ENCODE measurements at places on chromosomes 4 and X.
A peak's percentile ranks its signal among the peaks of the same experiment; 100 is the strongest.

DNA sequence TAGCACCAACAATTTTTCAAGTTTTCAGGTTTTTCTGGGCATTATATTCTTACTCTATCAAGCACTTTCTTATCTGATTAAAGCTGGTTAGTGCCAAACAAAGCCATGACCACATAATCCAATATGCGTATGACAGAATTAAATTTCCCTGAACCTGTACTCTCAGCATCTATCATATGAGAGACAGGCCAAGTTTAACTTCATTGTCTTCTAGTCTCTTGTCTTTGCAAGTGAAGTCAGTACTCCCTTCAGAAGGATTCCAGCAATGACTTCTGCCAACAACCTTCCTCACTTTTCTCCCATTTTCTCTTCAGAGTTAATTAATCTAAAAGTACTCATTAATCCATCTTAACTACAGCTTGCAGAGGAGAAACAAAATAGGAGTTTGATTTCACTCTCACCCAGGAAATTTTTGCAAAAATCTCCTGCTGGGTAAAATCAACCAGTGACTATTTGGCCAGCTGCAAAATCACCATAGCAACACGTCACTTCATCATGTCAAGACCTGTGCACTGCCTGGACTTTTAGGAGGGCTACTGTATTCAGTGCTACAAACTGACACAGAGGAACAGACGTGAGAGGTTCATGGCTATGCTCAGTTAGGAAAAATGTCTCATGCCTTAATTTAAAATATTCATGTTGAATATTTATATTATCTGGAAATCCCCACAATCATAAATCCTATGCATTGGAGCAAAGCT is 208.4 kb downstream of the ANTXR2 start:
- DNase-seq = no peak

GRCh38 chrX:48025561-48025960 is 18.8 kb downstream of the SPACA5 start:
- peak; percentile 76 for DNase-seq

DNA sequence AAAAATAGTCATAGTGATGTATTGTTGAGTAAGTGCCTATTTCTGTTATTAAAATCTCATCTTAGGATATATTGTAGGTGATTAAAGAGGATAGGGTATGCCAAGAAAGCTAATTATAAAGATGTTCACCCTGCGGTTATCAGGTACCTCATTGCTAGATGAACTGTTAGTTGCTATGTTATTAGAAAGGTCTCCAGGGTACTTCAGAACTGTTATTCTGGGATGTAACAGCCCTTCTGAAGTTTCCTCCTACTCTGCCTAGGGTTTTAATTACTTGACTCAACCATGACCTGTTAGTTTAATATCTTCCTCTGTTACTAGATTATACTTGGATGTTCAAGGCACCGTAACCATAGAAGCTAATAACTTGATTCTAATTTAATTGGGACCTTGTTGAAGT is 15.4 kb downstream of the TMPRSS11E start:
- no peak for DNase-seq

- DNase-seq = no peak
Measured at GRCh38 chrX:107480272-107480671, 30.8 kb downstream of the FRMPD3 start.

- no peak for DNase-seq
Measured at GRCh38 chrX:133250184-133251100, 32.3 kb upstream of the TFDP3 start.

- peak; percentile 53 for DNase-seq
Measured at GRCh38 chr4:154506253-154506652, 14.7 kb upstream of the DCHS2 start.

- peak; percentile 0 for DNase-seq
Measured at GRCh38 chrX:56233682-56234081, 1.5 kb downstream of the KLF8 start.

GRCh38 chrX:40465735-40466551 is 114.8 kb upstream of the ATP6AP2 start:
- no peak for DNase-seq

DNA sequence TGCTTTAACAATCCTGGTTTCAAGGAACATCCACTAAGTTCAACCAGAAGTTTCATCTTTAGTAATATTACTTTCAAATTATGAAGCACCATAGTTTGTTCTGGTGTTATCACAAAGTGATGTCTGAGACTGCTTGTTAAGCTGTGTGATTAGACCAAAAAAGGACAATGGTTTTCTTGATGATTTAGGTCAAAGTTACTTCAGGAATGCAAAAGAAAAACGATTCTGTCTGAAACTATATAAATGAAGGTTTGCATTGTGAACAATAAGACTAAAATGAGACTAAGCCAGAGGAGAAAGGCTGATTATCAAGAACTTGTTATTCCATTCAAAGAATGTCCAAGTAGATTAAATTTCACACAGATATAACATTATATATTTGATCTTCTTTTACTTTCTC is 122.4 kb upstream of the ETNPPL start:
- DNase-seq = peak; percentile 67

- DNase-seq = no peak
Measured at GRCh38 chr4:101762025-101762424, 28.5 kb upstream of the BANK1 start.

GRCh38 chr4:26319949-26320537 is 771 bp upstream of the RBPJ start:
- peak; percentile 37 for DNase-seq

DNA sequence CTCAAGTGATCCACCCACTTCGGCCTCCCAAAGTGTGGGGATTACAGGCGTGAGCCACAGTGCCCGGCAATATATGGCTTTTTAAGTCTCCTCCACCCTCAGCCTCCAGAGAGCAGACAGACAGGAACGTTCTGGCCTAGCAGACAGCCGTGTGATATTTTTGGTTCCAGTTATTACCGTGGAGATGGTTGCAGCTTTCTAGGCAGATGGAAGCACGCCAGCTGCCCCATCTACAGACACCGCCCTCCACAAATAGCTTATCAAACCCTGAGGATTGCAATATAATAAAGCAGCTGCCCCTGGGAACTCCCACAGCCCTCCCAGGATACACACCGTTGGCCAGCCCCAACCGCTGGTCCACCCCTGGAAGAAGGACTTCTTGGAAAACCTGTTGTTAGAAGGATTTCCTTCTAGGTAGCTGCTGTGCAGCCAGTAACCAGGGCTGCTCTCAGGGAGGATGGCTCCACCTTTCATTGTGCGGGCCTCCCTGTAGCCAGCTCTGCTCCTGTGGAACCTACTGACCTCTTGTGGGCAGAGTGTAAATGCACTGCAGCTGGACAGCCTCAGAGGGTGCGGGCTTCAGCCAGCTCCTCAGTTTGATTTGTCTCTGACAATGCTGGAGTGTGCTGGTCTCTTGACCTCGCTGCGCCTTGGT is 44.0 kb downstream of the SLC25A5 start:
- DNase-seq = peak; percentile 80

- DNase-seq = no peak
Measured at GRCh38 chr4:10659251-10659650, 25.3 kb downstream of the CLNK start.

- peak; percentile 6 for DNase-seq
Measured at GRCh38 chr4:61011051-61011450, 189.1 kb upstream of the ADGRL3 start.

DNA sequence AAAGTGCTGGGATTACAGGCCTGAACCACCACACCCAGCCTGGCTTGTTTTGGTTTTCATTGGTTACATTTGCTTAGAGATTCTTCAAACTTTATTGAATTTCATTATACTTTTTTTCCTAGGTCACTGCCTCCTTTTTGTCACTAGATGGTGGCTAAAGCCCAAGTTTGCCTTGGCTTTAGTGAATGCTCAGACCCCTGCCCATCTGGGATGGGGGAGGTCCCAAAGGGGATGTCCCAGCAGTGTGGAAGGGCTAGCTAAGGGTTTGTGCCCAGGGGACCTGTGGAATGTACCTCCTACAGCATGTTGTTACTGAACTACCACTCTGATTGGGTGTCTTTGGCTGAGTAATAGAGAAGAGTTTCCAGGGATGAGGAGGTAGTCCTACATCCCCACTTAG is 58.4 kb downstream of the CEP135 start:
- peak; percentile 3 for DNase-seq

DNA sequence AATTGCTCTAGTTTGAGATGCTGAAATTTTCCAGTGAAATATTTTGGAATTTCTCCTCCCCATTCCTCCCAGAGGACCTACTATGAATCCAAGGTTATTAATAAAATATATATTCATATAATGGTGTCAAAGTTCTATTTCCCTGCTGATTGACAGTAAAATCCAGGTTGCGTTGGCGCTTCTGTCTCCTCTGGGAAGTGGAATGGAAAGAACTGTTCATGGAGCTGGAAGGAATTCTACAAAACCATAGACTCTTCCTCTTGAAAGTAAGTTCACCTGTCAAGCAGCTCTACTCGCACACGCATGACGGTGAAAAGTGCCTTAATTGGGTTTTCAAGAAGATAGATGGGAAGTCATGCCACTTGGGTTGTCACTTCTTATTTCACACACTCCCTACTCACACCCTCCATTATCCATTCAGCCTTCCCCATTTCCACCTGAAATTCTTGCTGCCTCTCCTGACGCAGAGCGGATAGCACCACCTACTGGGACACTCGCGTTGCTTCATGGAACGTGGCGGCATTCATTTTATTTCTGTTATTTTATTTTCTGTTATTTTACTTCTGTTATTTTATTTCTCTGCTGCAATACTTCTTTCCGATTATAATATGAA is 351.6 kb downstream of the NLGN4X start:
- no peak for DNase-seq

GRCh38 chr4:163988865-163989264 is 494.4 kb downstream of the TMA16 start:
- DNase-seq = no peak

DNA sequence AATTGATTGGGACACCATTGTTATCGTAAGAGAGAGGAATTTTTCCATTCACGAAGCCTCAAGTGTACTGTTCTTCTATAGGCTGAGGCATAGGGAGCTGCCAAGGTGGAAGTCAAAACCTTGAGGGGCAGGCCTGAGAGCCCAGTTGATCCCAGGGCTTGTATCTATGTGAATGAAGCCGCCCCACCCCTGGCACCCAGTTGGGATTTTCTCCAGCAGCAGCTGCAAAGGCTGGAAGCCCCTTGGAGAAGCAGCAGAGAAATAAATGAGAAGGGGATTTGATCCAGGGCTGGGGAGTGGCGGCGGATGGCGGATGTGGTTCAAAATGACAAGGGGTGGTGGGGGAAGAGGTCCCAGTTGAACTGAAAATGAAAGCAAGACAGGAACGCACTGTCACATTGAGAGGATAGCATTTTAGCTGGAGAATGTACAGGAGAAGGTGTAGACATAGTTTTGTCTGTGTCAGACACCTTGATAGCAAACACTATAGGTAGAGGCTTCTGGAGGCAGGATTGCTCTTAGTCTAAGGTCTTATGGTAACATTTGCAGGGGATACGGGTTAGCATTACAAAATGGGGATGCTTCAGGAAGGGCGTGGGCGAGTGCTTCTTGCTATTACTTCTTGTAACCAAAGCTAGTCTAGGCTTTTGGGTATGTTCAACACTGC is 32.6 kb downstream of the DOCK11 start:
- DNase-seq = no peak

- DNase-seq = no peak
Measured at GRCh38 chrX:47189906-47190305, 3.7 kb upstream of the UBA1 start.

- DNase-seq = no peak
Measured at GRCh38 chrX:134840370-134840769, 150.4 kb upstream of the SMIM10 start.

GRCh38 chr4:184459413-184459812 is 14.9 kb downstream of the IRF2 start:
- peak; percentile 30 for DNase-seq

DNA sequence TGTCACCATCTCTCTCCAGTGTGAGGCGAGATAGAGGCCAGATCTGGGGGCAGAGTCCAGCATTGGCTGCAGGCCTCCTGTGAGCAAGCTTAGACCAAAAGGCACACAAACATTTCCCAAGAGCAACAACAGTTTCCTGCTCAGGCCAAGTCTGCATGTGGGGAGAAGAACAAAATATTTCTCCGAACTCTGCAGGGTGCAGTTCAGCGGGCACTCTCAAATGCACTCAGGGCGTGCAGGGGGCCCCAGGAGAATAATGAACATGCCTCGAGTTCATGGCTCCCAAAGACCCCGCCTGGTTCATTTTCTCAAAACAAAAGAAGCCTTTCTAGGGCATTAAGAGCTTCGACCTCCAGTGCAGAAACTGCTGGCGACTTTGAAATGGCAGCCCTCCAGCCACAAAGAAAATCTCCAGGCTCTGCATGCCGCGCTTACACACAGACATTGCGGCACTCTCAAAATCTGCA is 57.8 kb upstream of the HELT start:
- DNase-seq = peak; percentile 20

DNA sequence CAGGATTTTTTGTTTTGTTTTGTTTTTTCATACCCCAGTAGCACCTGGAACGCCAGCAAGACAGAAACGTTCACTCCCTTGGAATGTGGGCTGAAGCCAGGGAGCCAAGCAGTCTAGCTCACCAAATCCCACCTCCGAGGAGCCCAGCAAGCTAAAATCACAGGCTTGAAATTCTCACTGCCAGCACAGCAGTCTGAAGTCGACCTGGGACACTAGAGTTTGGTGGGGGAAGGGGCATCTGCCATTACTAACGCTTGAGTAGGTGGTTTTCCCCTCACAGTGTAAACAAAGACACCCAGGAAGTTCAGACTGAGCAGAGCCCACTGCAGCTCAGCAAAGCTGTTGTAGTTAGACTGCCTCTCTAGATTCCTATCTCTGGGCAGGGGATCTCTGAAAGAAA is 99.6 kb upstream of the FGF16 start:
- DNase-seq = no peak

GRCh38 chr4:13559413-13559812 is 15.1 kb upstream of the NKX3-2 start:
- peak; percentile 68 for DNase-seq

DNA sequence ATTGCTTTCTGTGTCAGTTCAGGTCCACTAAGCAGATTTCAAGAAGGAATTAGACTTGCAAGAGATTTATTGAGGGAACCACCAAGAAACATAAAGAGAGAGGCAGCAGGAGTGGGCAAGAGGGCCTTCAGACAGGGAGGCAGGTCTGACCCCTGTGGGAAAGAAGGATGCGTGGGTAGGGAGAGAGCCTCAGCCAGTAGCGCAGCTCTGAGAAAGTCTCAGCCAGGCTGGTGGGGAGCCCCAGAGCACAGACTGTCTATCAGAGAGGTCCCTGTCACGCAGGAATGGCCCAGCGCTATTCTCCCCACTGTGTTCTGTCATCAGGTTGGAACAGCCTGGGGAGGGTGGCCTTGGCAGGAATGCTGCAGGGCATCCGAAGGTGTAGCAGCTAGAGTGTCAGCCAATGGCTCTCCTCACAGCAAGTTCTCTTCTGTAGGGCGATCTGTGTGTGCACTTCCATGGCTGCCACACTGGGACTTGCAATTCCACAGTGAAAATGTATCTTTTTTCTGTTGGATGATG is 48.0 kb downstream of the OTC start:
- DNase-seq = no peak

- no peak for DNase-seq
Measured at GRCh38 chr4:137762591-137762990, 230.3 kb upstream of the PCDH18 start.

Measured in fibroblast of pulmonary artery (primary cell).